ENCODE measurements at places on chromosomes 6 and 20.
A peak's percentile ranks its signal among the peaks of the same experiment; 100 is the strongest.

GRCh38 chr6:138528137-138528536 is 28.8 kb upstream of the NHSL1 start:
- no peak for DNase-seq

GRCh38 chr6:83854766-83855165 is 1.6 kb downstream of the RIPPLY2 start:
- no peak for DNase-seq

- DNase-seq: no peak
Measured at GRCh38 chr6:142993977-142994376, 49.0 kb upstream of the HIVEP2 start.

DNA sequence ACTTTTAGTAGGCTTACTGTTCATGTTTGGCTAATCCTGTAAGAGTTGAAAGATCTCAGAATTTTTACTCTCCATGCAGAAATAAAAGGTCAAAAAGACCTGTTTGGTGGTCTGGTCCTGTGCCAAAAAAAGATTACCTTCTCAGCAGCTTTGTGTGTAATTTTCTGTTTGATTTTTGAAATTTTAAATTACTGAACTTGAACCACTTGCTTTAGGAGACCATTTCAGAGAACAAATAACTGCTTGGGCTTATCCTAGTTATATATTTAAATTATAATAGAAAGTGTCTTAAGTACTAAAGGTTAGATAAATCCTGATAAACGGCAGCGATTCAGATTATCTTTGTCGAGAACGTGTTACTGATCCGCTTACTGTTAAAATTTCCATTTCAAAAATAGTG is 118.3 kb upstream of the GRIK2 start:
- DNase-seq: no peak

DNA sequence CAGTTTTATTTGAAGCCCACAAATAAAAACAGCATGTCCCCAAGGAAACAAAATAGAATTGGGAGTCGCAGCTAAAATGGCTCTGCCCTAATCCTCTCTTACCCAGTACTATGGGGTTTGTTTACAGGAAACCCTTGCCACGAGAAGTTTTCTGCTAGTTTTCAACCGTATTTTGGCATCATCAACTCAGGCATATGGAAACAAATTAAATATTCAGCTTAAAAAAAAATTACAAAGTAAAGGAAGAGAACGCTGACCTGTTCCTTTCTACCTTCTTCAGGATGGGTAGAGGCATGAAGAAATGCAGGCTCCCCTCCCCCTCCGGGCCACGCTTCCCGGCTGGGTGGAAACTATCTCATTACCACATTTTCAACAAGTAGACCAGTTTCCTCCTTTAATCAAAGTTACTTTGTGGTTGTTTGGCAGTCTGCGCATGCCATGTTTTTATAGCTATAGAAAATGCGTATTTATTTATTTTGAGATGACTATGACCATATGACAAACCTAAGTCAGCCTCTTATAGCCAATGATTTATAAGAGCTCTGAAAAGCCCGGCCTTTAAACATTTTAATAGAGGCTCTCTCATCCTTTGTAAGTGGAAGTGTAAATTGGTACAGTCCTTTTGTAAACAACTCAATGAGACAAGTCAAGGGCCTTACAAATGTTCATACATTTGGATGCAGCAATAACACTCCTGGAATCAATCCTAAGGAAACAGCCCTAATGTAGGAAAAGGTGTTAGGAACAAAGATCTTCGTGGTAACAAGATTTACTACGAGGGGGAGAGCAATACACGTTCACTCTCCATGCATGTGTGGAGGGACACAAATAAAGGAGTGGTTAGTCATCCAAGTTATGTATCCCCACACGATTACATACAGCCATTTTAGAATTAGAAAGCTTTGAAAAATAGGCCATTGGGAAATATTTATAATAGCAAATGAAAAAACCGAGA is 16.1 kb upstream of the ZNF217 start:
- DNase-seq: peak; percentile 43

GRCh38 chr20:50519036-50519762 is 9.0 kb downstream of the PTPN1 start:
- DNase-seq: no peak

GRCh38 chr6:106520711-106521401 is 108.4 kb downstream of the RTN4IP1 start:
- DNase-seq: peak; percentile 47

DNA sequence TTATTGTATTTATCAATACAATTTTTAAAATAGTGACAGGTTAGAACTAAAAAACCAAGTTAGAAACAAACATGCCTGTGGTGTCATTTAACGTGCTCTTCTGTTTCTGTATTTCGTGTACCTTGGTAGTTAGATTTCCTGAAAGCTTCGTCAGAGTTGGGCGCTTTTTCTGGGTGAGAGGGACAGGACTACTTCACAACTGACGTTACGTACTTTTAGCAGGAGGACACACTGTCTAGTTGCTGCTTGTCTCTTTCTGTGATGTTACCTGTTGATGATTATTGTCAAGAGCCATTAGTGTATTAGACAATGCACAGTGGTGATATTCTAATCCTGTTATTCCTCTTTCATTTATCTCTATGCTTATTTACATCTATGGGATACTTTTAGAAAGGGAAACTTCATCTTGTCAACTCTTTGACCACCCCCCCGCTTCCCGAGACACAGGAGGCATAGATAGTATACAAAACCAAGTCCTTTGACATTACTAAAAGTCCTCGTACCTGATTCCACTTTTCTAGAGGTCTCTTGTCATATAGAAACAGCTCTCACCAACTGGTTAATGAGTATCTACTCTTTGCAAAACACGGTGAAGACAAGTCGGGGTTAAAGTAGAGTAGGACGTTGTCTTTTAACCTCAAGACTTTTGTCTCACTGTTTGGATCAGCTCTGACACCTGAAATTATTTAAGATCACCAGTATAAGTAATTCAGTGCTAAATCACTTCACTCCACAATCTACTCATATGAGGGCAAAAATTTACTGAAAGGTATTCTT is 96.3 kb downstream of the LYRM2 start:
- DNase-seq: no peak

- DNase-seq: no peak
Measured at GRCh38 chr6:116405652-116406356, 35.1 kb downstream of the DSE start.

GRCh38 chr6:114785235-114786127 is 442.7 kb upstream of the HS3ST5 start:
- DNase-seq: no peak

DNA sequence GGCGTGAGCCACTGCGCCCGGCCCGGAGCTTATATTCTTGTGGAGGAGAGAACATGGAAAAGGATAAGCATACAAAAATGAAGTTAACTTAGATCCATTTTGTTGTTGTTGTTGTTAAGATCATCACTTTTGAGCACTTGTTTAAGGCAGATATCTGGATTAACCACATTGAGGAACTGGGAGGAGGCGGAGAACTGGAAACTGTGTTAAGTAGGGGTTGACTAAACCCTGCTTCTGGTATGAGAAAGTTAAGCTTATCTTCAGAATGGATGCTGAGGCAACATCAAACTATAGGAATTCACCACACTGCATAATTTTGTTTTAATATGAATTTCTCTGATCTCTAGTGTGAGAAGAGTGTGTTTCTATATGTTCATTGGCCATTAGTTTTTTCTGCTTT is 57.6 kb downstream of the GCNT2 start:
- no peak for DNase-seq

DNA sequence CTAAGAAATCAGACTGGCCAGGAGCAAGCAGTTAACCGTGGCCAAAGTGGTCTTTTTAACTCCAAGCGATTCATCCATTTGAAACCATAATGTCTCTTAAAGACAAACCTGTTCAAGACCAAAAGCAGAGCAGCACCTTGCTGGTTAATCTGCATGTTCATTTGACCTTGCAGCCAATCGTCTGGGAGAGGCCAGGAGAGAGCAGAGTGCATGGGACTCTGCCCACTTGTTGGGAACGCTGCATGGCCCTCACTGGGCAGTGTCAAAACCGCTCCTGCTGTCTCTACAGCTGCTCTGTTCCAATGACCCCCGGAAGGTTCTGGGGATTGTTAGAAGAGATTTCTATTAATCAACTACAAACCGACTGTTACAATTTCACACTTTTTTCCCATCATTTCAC is 79.6 kb downstream of the OLIG3 start:
- DNase-seq: no peak

- DNase-seq: no peak
Measured at GRCh38 chr6:6386010-6386409, 65.5 kb upstream of the F13A1 start.
